ENCODE measurements at places on chromosomes 12 and 14.

- no peak for DNase-seq
These were observed 1052.4 kb downstream of the BCL11B start for GRCh38 chr14:98219638-98220037.

DNA sequence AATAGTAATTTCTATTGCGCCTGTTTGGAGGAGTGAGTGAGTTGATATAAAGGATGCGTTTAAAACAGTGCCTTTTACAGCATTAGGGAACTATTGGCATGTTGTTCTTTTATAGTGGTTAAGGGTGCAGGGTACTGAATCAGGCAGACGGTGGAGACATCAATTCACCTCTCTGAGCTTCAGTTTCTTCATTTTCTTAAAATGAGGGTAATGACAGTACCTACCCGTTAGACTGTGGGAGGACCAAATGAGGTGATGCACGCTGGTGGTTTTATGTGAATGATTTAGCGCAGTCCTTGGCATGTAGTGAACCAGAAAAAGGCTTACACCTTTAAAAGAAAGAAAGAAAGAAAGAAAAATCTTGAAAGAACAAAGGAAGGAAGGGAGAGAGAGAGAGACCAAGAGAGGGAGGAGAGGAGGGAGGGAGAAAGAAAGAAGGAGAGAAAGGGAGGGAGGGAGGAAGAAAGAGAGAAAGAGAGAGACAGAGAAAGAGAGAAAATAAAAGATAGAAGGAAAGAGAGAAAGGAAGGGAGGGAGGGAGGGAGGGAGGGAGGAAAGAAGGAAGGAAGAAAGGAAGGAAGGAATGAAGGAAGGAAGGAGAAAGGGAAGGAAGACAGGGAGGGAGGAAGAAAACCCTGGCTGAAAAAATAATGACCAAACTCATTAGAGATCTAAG is 22.2 kb upstream of the CCND2 start:
- no peak for DNase-seq

- DNase-seq = peak; percentile 5
These were observed 18.0 kb downstream of the MFAP5 start for GRCh38 chr12:8644345-8645248.

DNA sequence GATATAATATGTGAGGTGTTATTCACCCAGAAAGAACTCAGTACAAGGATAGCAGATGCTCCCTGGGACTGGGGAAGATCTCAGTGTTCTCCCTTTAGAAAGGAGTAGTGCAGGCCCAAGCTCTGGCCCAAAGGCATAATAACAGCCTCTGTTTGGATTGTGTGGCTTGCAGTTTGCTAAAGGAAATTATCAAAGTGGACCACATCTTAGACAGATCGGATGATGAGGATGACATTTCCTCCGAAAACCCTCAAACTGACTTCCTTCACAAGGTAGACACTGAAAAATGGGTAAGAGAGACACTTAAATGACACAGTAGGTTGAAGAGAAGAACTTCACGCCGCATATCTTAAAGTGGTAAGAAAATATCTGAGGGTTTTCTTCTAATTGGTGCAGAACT is 26.1 kb downstream of the SMCO2 start:
- no peak for DNase-seq

GRCh38 chr12:107469011-107469410 is 216.6 kb upstream of the PWP1 start:
- DNase-seq = no peak

DNA sequence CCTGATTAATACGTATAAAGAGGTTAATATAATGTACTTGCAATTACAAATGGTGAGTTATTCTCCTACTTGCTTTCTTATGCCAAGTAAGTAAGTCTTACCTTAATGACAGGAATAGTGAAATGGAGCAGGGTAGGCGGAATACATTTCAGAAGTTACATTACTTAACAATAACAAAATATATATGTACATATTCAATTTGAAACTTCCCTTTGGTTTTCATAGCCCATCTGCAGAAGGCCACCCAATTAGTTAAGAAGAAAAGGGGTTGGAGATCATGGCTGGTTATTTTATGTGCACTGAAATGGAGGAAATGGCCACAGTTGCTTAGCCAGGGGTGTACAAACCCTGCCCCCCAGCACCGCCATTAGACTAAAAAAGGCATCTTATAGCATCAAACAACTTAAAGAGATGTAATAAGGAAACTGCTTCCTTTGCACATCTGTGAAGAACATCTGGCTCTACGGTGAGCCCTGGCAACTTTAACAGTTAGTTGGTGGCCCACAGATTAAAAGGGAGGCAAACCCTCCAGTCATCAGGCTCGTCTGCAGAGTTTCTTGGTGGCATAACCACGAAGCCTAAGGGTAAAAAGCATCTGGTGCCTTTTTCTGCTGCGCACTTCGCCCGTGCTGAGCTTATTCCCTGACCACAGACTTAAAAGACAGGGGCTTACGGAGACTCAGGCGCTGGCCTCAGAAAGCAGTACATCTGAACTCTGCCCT is 38.8 kb upstream of the DACT1 start:
- no peak for DNase-seq

DNA sequence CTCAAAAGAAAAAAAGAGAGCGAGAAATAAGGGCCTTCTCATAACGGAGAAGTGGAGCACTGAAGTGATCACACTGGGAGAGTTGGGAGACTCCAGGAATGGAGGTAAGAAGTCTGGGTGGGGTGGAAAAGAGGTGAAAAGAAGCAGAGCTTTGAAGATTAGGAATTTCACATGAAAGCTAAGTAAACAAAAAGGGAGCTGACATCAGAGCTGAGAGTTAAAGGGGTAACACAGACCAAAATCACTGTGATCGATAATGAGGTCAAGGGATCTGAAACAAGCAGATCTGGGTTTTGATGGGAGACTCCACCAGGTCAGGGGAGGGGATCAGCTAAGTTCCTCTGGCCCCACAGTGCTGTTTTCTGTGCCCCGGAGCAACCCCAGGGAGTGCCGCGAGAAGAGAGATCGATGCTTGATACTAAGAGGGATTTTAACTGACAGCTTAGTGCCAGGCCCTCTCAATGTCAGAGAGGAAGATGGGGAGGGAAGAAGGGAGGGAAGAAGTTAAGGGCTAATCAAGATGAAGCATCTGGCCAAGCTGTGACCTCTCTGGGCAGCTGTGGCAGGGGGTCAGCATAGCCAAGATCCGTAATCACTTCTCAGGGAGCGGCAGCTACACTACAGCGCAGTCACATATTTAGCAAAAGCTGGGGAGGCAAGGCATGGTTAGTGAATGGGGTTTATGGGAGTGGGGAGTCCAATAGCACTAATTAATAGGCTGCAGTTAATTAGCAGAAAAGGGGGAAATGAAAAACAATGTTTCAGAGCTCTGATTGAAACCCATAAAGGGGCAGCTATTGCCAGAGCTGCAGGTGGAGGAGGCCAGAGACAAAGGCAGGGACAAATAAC is 8.0 kb downstream of the AQP6 start:
- no peak for DNase-seq

GRCh38 chr12:116099652-116100432 is 177.7 kb downstream of the MED13L start:
- DNase-seq = no peak

- no peak for DNase-seq
These were observed 60.4 kb upstream of the SEL1L start for GRCh38 chr14:81594012-81594411.

- no peak for DNase-seq
These were observed 205.2 kb upstream of the EEA1 start for GRCh38 chr12:93134175-93134890.

DNA sequence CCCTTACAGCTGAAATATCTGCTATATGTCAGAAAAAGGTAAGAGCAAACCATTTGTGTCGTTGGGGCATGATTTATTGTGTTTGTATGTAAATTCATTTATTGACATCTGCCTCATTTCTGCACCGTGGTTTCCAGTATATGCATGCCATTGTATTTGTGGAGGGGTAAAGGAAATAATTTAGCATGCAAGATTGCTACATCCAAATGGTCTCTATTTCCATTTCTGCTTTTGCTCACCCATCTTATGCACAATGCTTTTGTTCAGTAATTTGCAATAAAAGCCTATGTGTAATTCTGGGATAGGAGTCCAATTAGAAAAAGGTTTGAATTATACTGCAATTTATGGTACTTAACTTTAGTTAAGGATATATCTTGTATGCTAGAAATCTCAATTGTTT is 101.8 kb downstream of the UNC79 start:
- DNase-seq = no peak

- no peak for DNase-seq
These were observed 14.8 kb upstream of the EDDM3A start for GRCh38 chr14:20730891-20731290.

DNA sequence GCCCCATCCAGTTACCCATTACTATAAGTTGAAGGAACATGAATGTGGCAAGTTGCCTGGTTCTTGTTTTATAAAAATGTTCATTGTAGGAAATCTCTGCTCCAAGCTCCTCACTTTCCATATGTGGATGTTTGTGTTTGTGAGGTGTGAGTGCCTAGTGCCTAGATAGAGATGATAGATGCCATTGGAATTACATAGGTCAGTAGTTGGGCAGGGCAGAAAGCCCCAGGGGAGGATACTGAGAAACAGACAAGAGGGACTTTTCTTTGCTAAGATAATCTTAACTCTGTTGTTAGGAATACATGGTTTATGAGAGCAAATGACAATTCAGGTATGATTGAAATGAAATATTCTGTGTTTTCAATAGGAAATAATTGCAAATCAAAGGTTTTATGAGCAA is 226.3 kb upstream of the GRIP1 start:
- DNase-seq = no peak
